ENCODE measurements at places on chromosomes 2 and 18. TPM values are rescaled to one million over a fixed set of nuclear protein-coding genes. Genes with fewer than 3 reads are reported as not detected.

Gene FAM237A
- polyA plus RNA-seq: not detected

GRCh38 chr18:66511792-66512191 lies 92.1 kb downstream of the CDH19 start:
- no peak for DNase-seq

- DNase-seq: no peak
Observed at GRCh38 chr2:72846171-72847095, 20.6 kb upstream of the EXOC6B start.

DNA sequence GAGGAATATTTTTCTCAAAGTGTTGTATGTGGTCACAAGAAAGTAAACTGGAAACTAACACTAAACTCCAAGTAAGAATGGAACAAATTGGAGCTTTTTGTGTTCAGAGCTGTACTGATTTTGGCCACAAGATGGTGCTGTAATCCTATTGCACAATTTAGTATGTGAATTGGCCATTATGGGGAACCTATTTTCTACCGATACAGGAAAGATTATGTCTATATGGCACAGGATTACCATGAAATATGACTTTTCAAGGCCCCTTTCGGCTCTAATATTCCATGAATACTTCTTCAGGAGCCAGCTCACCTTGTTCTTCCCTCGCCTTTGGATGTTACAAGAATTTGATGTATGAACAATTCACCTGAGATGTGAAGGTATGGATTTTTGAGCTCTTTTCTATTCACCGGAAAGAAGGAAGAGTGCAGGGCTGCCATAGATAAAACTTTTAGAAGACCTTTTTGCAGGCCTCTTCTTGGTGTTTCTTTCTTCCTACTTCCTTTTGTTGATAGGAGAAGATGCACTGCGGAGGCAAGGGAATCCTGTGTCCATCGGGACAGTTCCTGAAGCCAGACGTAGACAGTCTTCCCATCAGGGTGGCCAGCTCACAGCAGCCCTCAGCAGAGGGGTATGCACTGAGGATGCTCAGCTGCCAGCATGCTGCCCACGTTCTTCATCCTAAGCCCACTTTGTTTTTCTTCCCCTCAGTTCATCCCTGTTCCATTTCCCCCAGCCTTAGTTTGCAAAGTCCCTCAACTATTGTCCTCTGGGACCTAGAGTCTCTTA lies 13.3 kb downstream of the MRPL44 start:
- peak; percentile 39 for DNase-seq

GRCh38 chr18:48595703-48596218 lies 56.9 kb downstream of the CTIF start:
- no peak for DNase-seq

Gene ADGRF3
- 0.08 TPM for polyA plus RNA-seq

Gene THOC1
- 15.4 TPM for polyA plus RNA-seq

DNA sequence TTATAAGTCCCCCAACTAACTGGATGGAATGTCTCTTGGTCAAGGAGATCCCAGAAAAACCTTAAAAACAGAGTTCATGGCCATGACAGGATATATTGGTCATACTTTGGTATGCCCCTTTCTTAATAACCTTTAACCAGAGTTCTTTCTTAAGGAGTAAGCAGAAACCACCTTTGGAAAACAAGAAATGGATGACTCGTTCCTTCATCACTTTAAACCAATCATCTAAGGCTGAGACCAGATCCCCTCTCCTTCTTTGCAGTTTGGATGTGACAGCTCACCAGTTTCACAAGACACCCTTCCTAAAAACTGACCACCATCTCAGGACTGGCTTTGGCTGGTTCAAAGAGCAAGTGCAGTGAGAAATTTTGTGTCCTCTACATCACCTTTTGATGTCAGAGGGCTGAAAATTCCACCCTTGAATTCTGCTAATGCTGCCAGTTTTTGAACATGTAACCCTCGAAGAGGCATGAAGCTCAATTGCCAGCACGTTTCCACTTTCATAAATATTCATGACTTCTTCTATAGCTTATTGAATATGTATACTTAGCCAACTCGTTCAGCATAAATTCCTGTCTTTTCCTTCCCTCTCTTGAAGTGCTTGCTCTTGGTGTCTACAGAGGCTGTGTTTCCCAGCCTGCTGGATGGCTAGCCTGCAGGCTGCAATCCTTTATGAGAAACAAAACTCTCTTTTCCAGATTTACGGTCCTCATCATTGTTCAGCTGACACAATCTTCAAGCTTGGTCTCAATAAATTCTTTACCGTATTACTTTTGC lies 1323.5 kb upstream of the TMEFF2 start:
- no peak for DNase-seq

Gene TDRD15
- not detected for polyA plus RNA-seq

DNA sequence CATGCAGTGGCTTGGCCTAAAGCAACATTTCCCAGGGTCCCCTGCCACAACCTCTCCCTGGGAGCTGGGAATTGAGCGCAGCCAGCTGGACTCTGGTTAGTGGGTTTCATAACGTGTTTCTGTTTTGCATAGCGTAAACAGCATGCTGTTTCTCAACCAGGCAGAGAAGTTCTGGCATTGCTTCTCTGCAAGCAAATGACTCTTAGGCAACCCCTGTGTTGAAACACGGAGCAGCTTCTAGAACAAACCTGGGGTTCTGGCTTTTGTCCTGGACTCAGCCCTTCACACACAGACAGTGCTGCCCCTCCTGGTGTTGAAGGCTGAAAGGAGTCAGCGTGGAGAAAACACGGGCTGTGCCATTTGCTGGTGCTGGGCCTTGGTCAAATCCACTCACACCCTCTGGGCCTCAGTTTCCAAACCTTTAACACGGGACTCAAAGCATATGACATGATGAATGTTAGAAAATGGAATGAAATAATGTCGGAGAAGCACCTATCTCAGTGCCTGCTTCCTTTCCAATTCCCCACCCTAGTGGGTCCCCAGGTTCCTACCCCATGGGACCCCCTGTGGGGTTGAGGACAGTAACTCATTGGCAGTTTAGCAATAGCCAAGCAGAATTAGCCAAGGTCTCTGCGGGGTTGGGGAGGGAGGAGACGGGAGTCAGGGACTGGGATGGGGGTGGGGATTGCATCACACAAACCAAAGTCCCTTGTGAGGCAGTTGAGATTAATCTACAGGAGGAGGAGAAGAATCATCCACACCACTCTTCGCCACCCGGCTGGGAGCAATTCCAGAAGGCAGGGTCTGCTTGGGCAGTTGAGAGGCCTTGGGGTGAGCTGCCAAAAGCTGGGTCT lies 30.2 kb upstream of the IL1R2 start:
- DNase-seq: no peak

GRCh38 chr2:64626963-64627760 lies 26.6 kb downstream of the SERTAD2 start:
- no peak for DNase-seq

DNA sequence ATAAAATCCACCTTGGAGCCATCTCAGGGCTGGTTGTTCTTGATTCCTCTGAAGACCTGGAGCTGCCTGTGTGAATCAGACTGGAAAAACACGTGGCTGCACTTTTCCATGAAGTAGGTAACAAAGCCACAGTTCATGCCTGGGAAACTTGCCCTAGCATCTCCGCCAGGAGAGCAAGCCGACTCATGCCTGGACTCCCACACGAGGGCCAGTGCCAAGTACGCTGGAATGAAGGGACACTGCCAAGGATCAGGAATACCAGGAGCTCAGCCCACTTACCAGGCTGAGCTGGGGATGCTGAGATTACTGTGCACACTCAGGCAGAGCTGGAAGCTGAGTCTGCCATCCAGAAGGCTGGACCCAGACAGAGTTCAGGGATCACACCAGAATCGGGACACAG lies 10.9 kb upstream of the FHL2 start:
- no peak for DNase-seq

Gene DHRS9
- polyA plus RNA-seq: 0.54 TPM

DNA sequence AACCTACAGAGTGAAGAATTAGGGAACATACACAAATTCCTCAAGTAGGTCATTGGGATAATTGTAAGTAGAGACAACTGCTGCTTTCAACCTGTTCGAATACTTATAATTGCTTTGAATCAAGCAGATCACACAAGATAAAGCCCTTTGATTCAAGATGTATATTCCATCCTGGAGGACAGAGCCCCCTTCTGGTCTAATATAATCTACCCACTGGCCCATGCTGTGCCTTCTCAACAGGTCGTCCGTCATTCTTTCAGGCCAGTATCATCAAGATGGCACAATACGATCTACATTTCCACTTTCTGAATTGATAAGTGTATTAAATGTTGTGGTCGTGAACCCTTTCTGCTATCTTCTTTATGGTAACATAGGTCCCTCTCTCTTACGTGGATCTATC lies 387.0 kb upstream of the CDH19 start:
- no peak for DNase-seq

DNA sequence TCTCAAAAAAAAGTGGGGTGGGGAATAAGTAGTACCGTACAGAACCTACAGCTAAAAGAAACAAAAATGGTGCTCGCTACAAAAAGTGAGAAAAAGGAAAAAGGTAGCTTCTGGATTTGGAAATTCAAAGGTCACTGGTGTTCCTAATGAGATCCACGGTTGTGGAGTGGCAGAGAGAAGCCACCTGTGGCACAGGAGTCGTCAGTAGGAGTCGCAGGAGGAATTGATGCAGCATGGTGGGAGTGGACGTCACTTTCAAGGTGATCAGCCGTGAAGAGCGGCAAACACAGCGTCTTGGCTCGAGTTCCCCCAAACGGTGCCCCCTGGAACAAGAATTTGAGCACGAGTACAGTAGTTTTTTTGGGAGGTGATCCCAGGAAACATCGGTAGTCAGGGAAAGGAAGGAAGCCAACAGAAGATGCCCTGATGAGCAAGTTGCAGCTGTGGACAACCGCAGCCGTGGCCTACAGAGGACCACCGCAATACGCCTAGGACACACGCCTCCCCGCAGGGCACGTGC lies 1.4 kb upstream of the TTL start:
- no peak for DNase-seq

Gene CD207
- 0.06 TPM for polyA plus RNA-seq

DNA sequence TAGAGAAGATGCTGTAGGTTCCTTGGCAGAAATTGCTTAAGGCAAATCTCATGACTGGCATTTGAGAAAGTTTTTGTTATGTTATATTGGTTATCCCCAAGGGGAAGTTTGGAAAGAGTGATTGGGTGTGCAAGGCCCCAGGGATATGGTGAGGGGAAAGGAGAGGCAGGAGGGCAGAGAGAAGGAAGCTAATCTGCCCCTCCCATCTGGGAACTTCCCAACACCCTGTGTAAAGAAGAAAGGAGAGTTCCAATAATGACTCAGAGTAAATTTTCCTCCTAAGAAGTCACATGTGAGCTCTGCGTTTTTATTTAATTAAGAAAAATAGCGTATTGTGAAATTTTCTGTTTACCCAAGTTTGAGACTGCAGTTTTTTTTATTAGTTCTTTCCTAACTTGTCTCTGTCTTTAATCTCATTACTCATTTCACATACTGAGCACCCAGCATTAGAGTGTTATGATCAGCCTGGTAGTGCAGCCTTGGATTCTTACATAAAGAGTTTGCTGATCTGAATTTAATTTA lies 3.1 kb upstream of the KYNU start:
- peak; percentile 7 for DNase-seq

Gene MPP4
- 0.10 TPM for polyA plus RNA-seq

Gene GAL3ST2
- not detected for polyA plus RNA-seq

Measured in urinary bladder (tissue), 4 donors.